ENCODE measurements at places on chromosomes 16 and 17. TPM values are rescaled to one million over a fixed set of nuclear protein-coding genes. Genes with fewer than 3 reads are reported as not detected.
A peak's percentile ranks its signal among the peaks of the same experiment; 100 is the strongest.

CRISPLD2 gene
- total RNA-seq: 7.9 TPM

KRTAP17-1 gene
- not detected for total RNA-seq

CSH2 gene
- not detected for total RNA-seq

GRCh38 chr17:2136241-2136640 is 81.3 kb downstream of the HIC1 start:
- peak; percentile 52 for DNase-seq

DNA sequence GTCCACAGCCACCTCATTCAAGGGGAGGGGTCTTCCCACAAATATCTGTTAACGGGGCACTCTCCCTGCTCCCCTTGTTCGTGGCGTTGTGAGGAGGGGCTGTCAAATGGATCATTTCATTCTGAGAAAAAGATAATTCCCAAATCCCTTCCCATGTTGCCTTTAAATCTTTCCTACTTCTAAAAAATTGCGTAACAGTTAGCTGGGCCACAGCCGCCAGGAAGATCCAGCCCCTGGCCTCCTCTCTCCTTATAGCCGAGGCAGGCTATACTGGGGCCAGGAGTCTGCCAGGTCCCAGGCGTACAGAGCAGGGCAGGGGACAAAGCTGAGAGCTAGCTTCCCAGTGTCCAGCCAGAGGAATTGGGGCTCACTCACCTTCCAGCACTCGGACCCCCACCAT is 430 bp downstream of the C16orf89 start:
- DNase-seq: no peak

DNA sequence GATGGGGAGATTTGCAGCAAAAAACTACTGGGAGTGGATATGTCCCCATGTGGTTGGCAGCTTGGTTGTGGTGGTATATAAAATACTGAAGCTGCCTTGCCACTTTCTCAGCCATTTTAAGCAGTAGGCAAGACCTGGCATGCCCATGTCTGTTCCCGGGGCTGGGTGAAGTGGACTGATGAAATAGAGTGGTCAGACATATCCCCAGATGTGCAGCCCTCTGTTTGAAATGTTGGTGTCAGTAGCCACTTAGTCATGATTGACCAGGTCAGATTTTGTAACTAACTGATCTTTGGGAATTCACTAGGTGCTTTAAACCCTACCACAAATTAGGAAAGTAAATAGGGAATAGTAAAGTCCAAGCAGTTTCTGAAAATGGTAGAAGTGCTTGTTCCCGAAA is 151.6 kb downstream of the PHKB start:
- DNase-seq: peak; percentile 25

DNA sequence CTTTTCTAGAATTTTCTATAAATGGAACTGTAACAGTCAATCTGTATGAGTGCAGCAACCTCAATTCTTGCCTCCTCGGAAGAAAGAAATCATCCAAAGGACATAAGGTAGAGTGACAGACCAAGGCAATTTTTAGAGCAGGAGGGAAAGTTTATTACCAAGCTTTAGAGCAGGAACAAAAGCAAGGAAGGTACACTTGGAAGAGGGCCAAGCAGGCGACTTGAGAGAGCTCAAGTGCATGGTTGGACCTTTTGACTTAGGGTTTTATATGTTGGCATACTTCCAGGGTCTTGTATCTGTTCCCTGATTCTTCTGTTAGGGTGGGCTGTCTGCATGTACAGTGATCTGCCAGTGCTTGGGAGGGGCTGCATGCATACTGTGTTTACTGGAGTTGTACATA is 50.3 kb downstream of the SCNN1G start:
- DNase-seq: no peak

DNA sequence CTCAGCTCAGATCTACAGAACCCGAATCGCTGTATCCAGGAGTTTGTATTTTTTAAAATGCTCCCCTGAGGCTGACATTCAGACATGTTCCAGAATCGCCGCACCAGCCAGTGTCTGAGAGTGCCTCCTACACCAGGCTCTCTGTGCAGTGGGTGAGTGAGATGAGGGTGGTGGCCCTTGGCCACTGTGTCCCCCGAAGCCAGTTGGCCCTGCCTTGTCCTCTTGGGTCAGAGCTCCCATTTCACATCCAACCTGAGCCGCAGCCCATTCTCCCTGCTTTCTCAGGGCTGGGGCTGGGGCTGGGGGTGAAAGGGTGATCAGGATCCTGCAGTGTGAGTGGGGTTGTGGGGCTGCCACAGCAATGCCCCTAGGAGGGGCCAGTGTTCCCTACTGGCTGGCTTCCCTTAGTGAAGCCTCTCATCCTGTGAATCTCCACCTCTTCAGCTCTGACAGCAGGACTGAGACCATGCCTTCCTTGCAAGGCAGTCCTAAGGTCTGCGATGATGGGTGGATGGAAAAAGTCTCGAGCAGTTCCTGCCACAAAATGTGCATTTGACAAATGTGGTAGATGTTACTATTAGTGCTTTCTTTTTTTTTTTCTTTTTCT is 12.9 kb upstream of the MYCBPAP start:
- DNase-seq: no peak

GRCh38 chr16:49452578-49452977 is 79.0 kb downstream of the C16orf78 start:
- no peak for DNase-seq

DNA sequence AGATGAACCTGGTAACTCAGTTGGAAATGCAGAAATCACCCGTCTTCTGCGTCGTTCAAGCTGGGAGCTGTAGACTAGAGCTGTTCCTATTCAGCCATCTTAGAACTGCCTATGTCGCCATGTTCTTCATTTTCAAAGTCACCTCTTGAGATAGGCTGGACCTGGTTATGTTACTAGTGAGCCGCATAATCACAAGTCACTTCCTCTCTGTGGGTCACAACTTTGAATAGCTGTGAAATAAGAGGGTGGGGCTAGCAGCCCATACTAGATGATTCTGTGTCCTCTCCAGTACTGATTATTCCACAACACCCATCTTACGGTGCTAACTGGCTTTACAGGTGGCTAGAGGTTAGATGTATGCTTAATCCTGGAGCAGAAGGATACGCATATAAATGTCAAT is 74.2 kb downstream of the VPS53 start:
- no peak for DNase-seq

Data from RPMI7951 (cell line).